ENCODE measurements at places on chromosomes 4 and X.
A peak's percentile ranks its signal among the peaks of the same experiment; 100 is the strongest.

GRCh38 chr4:120105472-120105871, 38.8 kb upstream of the MAD2L1 start:
- no peak for DNase-seq

- DNase-seq = no peak
Measured at GRCh38 chr4:6497796-6498195, 25.4 kb upstream of the PPP2R2C start.

DNA sequence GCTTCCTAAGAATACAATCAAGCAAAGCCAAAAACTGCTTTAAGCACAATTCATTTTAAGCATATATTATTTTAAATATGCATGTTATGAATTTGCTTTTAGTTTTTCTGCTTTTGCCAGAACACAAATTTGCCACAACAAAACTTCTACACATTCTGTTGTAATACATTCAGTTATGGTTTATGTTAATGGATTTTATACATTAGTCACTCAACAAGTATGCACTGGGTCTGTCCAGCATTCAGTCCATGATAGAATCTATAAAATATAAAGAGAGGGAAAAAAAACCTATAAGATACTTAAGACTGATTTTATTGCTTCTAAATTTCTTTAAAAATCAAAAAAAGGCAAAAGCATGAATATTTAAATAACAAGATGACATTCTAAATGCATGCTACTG, 22.2 kb downstream of the IQCM start:
- no peak for DNase-seq

- no peak for DNase-seq
Measured at GRCh38 chrX:70096052-70096451, 33.8 kb downstream of the OTUD6A start.

DNA sequence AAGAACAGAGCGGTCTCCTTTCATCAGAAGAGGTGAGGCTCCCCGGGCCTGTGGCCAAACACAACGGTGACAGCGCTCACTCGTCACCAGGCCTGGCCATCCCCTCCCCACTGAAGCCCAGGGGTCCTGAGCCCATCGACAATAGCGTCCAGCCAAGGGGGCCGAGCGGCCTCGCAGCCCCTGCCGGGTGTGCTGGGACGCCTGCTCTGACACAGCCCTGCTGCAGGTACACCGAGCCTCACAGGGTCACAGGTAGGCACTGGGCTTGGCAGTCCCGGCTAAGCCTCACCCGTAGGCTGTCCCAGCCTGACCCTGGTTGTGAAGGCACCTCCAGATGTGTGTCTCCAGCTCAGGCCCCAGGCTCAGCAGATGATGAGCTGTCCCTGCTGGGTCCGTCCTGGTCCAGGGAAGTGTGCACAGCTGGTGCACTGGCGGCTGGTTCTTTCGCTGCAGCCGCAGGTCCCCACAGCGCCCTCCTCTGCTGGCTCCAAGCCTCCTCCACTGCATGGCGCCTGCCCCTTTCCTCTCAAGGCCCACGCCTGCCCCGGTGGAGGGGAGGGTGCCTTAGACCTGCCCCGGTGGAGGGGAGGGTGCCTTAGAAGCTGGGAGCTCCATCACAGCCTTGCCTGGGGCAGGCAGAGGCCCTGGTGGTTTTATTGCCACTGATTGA, 21.5 kb downstream of the UVSSA start:
- no peak for DNase-seq

- DNase-seq = no peak
Measured at GRCh38 chrX:18410038-18410437, 15.4 kb upstream of the CDKL5 start.

GRCh38 chr4:64158648-64159326, 250.5 kb downstream of the TECRL start:
- peak; percentile 70 for DNase-seq

- DNase-seq = no peak
Measured at GRCh38 chr4:5709207-5709575, 832 bp upstream of the EVC2 start.

DNA sequence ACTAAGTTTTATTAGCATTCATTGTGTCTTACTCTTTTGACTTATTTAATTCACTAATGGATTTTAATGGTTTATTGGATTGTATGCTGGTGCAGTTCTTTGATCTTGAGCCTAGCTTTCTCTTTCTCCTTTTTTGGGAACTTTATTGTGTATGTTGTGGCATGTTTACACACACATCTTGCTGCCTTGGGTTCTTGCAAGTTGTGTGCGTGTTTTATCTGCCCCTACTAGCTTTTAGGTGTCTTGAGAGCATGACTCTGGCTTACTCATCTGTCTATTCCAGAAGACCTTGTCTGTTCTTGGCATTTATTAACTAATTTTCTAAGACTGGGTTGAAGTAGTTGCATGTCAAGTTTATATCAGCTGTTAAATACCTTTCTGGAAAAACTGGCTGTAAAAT, 2.7 kb downstream of the TMEM165 start:
- no peak for DNase-seq

GRCh38 chr4:138972956-138973801, 42.4 kb upstream of the NOCT start:
- DNase-seq = no peak

GRCh38 chr4:167428156-167428555, 193.9 kb upstream of the SPOCK3 start:
- DNase-seq = no peak

DNA sequence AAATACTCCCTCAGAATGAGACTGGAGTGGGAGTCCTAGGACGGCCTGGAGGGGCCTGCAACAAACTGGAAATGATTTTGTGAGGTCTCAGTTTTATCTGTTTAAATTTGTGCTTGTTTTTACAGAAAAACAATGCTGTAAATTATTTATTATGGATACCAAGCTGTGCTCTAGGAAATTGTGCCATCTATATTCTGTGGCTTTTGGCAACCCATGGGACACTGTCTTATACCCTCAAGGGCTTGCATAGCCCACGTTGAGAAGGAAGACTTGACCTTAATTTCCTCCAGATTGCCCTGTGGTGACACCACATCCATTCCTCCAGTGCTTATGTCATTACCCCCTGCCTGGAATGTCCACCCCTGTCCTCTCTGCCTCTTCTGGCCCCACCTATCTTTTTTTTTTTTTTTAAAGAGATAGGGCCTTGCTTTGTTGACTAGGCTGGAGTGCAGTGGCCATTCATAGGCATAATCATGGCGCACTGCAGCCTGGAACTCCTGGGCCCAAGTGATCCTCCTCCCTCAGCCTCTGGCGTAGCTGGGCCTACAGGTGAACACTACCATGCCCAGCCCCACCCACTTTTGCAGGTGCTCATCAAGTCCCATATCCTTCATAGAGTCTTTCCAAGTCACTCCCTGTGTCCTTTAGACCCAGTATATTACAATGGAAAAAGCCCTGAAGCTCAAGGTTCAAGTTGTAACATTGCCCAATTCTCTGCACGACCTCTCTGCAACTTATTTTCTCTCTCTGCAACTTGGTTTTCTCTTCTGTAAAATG, 77.4 kb downstream of the HPRT1 start:
- DNase-seq = no peak

- no peak for DNase-seq
Measured at GRCh38 chr4:112069110-112069509, 76.1 kb upstream of the FAM241A start.

DNA sequence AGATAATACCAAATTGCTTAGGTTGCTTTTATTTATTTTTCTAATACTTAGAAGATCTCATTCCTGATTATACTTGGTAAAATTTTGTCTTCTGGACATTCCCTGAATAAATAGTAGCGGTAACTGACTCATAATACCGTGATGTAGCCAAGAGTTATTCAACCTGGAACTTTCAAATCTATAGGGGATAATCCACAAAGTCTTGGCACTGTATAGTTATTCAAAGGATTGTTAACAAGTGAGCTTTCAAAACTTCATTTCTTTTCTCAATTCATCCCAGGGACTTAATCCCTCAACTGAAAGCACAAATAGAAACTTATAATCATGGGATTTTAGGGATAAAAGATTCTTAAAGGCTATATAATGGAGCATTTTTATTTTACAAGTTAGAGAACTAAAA, 1383.3 kb downstream of the FAM133A start:
- DNase-seq = no peak

GRCh38 chr4:141660880-141661279, 24.5 kb downstream of the IL15 start:
- DNase-seq = no peak

GRCh38 chrX:150224676-150225075, 138.4 kb upstream of the MAMLD1 start:
- no peak for DNase-seq

DNA sequence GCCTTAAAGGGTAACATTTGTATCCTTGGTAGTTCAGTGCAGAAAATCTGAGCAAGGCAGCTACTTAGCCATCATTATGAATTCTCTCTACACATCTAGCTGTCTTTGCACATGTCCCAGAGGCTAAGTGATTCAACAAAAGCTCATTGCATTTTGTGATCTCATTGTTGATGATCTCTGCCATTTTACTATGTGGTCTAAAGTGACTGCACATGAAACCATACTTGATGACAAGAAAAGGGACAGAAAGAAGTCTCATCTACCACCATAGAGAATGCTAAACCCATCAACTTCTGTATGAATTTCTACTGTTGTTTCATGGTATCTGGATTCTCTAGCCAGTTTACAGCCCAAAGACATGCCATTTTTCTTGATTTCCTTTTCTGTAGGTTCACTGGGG, 5.9 kb upstream of the PGK1 start:
- DNase-seq = no peak

DNA sequence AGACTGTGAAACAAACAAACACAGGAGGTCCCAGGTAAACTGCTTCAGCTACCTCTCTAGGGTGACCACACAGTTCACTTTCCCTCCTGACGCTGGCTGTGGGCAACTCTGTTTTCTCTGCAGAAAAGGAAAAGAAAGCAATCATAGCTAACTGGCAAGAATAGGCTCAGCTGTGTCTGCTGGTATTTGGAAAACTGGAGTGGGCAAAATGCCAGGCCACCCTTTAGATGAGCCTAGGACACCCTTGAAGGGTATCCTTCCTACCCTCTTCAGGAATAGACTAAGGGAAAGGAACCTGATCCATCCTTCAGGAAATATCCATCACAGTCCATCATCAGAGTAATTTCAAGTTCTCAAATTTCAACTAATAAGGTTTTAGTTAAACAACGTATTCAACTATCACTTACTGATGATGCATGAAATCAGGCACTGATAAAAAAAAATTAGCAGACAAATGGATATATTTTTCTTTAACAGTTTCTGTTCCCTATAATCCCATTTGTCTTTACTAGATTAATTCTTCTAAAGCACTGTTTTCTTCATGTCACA, 60.9 kb downstream of the CAMK2D start:
- no peak for DNase-seq

DNA sequence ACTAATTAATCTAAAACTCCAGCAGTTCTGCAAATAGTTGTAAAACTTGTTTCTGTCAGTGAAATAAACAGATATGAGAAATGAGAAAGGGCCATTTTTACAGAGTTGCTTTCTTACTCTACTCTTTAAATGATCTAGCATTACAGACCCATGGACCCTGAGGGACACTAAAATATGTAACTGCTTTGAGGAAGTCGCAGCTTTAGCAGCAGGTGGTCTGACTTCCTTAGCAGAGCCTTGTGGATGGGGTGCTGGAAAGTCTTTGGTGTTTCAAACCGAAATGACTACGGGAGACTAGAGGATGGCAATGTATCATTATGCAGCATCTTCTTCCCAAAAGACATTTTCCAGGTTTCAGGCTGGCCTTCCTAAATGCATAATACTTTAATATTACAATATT, 18.7 kb downstream of the SHISA3 start:
- no peak for DNase-seq

GRCh38 chrX:19810802-19811201, 76.6 kb downstream of the SH3KBP1 start:
- peak; percentile 42 for DNase-seq

- DNase-seq = no peak
Measured at GRCh38 chrX:1094566-1095333, 117.7 kb downstream of the CRLF2 start.

- no peak for DNase-seq
Measured at GRCh38 chr4:186604124-186604807, 48.9 kb upstream of the MTNR1A start.

GRCh38 chr4:113893546-113893945, 85.9 kb downstream of the ARSJ start:
- DNase-seq = no peak
